NCI-H774 (cell line): ENCODE measurements at places on chromosomes 5 and 9.

GRCh38 chr5:144427866-144428265, 257.2 kb downstream of the KCTD16 start:
- DNase-seq: no peak

GRCh38 chr5:157459715-157460599, at the start of gene NIPAL4:
TSS of gene NIPAL4 (plus strand) at chr5:157460213. CDS start at chr5:157460321, 108 bp downstream.
- no peak for DNase-seq

GRCh38 chr5:53071298-53071697, 38.3 kb downstream of the MOCS2 start:
- DNase-seq: no peak

GRCh38 chr5:84290673-84291072, 94.0 kb downstream of the EDIL3 start:
- no peak for DNase-seq

DNA sequence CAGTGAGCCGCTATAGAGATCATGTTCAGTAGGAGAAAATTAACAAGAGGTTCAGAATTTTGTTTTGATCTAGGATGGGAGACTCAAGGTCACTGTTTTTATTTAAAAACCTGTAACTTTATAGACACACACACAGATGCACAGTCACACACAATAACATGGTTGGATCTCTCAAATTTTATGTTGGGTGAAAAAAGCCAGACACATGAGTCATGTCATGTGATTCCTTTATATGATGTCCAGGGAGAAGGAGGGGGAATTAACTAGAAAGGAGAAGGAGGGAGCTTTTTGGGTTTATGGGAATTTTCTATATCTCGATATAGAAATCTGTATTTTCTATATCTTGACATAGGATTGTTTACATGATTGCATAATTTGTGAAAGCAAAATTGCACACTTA, 17.1 kb downstream of the C6 start:
- no peak for DNase-seq

GRCh38 chr5:111585291-111585690, 73.0 kb upstream of the STARD4 start:
- DNase-seq: no peak

DNA sequence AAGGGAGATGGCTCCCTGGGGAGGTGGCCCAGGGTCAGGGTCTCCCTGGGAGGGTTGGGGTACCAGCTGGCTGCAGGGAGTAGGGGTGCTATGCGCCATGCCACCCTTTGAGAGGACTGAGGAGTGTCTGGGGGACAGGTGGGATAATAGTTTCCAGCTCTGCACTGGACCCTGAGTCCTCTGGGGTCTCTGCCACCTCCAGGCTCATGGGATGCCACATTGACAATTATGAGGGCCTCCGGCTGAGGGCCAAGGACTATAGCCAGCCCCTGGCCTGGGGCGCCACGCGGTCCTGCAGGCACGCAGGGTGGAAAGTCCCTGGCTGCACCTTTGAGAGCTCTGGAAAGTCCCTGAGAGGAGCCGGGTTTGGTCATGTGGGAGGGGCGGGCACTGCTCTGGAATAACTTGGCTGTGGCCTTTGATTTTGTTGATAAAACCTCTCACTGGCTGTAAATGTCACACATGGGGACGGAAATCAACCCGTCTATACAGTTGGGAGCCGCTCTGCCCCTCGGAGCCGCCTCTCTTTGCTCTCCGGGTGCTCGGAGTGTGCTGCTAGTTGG, 16.0 kb downstream of the TRAF2 start:
- no peak for DNase-seq

- no peak for DNase-seq
Measured at GRCh38 chr5:130282049-130282448, 377.8 kb downstream of the CHSY3 start.

- DNase-seq: peak; percentile 79
Measured at GRCh38 chr9:95027914-95028852, 289.3 kb downstream of the FANCC start.

- DNase-seq: peak; percentile 9
Measured at GRCh38 chr9:26326563-26326962, 566.0 kb downstream of the CAAP1 start.

DNA sequence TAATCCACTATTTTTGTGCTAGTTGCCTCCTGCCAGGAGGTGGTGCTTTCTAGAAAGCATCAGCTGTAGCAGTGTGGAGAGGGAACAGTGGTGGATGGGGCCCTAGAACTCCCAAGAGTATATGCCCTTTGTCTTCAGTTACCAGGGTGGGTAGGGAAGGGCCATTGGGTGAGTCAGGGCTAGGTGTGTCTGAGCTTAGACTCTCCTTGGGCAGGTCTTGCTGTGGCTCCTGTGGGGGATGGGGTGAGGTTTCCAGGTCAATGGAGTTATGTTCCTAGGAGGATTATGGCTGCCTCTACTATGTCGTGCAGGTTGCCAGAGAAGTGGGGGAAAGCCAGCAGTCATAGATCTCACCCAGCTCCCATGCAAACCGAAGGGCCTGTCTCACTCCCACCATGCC, 11.3 kb upstream of the ADAMTS12 start:
- no peak for DNase-seq

DNA sequence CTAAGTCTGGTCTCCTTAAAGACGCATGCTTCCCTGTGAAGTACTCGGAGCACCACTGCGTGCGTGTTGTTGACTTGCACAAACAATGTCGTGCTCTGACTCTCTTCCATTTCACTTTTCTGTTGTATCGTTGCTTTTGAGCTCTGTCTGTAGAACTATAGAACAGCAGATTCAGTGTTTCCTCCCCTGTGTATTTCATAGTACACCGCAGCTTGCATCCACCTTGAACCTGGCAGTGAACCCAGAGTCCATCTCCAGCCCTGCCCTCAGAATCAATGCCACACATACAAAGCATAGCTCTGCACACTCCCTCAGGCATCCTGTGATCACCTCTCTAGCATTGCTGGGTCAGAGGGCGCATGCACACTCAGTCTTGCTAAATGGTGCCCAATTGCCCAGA, 37.2 kb upstream of the ADAMTS2 start:
- no peak for DNase-seq

- no peak for DNase-seq
Measured at GRCh38 chr5:56451742-56452141, 218.6 kb upstream of the ANKRD55 start.
